ENCODE measurements at places on chromosomes 7 and 10. TPM values are rescaled to one million over a fixed set of nuclear protein-coding genes. Genes with fewer than 3 reads are reported as not detected.

DNA sequence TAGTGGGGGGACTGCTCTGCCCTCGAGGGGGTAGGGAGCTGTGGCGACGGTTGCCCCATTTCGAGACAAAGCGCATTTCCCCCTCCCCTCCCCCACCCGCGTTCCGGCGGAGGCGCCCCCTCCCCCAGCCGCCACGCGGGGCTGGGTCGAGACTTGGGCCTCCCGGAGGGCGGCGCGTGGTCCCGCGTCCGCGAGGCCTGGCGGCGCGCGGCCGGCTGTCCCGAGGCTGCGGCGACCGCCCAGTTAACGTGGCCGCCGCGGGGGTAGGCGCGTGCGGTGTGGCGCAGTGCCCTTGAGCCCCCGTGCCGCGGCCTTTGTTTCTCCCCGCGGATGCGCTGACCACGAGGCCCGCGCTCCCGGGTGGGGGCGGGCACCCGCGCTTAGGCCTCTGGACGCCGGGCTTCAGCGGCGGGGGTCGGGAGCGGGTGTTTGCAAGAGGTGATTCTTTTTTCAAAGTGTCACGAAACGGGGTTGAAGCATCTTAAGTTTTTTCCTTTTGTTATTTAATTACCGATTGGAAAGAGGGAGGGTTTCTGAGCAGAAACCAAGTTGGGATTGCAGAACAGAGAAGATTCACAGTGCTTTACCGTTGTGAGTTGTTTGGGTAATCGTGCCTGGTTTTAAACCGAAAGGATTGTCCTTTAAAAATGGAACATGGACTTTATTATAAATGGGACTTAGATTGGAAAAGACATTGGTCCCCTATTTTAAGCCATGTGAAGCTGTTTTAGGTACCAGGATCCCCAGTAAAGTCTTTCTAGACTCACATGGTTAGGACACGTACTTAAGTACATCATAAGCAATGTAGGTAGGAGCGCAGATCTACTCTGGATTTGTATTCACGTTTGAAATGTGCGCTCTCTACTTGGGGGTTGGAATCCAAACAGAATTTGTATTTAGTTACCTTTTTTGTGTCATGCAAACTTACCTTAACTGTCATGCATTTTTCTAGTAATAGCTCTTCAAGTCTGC, 760 bp downstream of the CBX3 start:
- peak overlapping the region; percentile 91 for H3K4me3 ChIP-seq
- peak; percentile 92 for DNase-seq
- peak overlapping the region; percentile 100 for H3K27ac ChIP-seq
- peaks cover 49% of the 10 kb centered on the region for H3K4me1 ChIP-seq

GRCh38 chr10:75009426-75009825, 102.0 kb upstream of the SAMD8 start:
- H3K4me1 ChIP-seq, result peaks cover 73% of the 10 kb centered on the region
- no peak overlapping the region for H3K27ac ChIP-seq
- H3K4me3 ChIP-seq, result no peak overlapping the region
- no peak for DNase-seq
- H3K27me3 ChIP-seq, result no peaks in the 10 kb centered on the region

DNA sequence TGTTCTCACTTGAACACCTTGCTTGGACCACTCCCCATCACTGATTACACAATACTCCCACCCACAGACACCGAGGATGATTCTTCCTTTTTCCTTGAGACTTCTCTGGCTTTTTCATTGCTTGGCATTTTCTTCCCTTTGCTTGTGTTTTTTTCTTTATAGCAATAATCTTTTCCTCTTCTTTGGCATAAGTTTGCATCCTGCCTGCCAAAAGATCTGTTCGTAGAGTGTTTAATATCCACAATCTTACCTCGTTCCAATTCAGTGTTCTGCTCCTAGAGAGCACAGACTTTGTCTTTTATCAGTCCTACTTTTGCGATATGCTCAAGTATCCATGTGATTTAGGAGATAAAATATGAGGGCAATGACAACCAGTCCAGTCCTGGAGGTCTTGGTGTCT, 303.3 kb upstream of the CDC14C start:
- H3K36me3 ChIP-seq, result no peaks in the 10 kb centered on the region
- H3K4me1 ChIP-seq, result no peaks in the 10 kb centered on the region
- no peaks in the 10 kb centered on the region for H3K27me3 ChIP-seq

- H3K36me3 ChIP-seq, result no peaks in the 10 kb centered on the region
- H3K27ac ChIP-seq, result no peak overlapping the region
- DNase-seq, result no peak
- no peak overlapping the region for H3K4me3 ChIP-seq
- no peaks in the 10 kb centered on the region for H3K4me1 ChIP-seq
Measured at GRCh38 chr10:75073442-75073841, 38.0 kb upstream of the SAMD8 start.

DNA sequence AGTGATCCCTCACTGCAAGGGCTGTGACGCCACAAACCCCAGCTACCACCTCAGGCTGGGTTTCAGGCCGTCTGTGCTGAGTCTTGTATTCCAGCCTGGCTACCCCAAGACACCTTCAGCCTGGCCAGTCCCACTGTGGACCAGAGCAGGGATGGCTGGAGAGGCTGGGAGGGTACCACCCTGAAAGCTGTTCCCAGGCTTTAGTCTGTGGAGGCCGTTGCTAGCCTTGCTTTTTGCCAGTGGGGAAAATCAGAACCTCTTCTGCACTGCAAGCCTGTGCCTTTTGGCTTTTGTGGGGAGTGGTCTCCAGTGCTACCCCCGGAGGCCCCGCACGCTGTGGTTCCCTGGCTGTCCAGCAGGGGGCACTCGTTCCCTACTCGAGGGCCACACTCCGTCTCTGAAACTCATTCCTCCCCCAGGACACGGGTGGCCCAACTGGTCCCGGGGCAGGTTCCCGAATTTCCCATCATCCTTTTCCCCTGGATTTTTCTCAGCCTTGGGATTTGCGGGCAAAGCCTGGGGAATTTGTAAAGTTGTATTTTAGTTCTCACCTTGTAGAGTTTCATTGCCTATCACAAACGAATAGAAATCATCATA, 128.4 kb upstream of the BTBD16 start:
- H3K36me3 ChIP-seq, result no peaks in the 10 kb centered on the region
- peaks cover 46% of the 10 kb centered on the region for H3K4me1 ChIP-seq
- H3K27me3 ChIP-seq, result peaks cover 20% of the 10 kb centered on the region
- no peak overlapping the region for H3K27ac ChIP-seq

DNA sequence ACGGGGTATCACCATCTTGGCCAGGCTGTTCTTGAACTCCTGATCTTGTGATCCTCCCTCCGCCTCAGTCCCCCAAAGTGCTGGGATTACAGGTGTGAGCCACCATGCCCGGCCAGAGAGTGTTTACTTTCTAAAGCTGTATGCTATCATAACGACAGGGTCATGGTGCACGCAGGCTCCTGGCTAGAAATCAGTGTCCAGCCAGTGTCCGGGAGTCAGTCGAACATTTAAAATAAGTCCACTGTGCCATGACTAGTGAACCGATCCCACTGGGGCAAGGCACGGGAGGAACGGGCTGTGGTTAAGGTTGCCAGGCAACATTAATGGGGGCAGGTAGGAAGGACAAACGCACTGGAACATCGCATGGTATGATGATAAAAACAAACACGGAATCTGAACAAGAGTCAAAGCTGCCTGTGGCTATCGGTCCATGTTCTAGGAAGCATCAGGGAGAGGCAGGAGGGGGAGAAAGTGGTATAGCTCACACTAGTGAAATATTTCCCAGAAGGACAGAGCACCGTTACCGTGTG, 89.0 kb upstream of the SEPHS1 start:
- DNase-seq, result no peak
- peaks cover 14% of the 10 kb centered on the region for H3K4me1 ChIP-seq
- H3K27ac ChIP-seq, result no peak overlapping the region
- no peak overlapping the region for H3K4me3 ChIP-seq
- peaks cover 3% of the 10 kb centered on the region for H3K27me3 ChIP-seq

DNA sequence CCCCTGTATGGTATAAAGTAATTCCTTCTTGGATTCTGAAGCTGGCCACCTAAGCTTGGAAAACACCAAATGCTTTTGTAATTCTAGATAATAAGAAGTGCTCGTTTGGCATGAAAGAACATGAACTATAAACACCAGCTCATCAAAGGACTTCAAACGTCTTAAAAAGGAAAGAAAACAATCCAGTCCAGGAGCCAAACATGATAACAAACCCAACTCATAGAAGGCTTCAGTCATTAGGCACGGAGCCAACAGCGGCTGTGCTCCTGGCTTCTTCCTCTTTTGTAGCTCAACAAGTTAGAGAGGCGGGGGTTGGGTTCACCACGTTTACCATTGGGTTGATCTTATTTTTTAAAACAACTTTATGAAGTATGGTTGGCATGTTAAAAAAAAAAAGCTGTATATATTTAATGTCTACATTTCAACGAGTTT, 56.4 kb upstream of the ECHDC3 start:
- H3K4me1 ChIP-seq, result peaks cover 84% of the 10 kb centered on the region
- DNase-seq, result peak; percentile 91
- no peak overlapping the region for H3K4me3 ChIP-seq
- no peaks in the 10 kb centered on the region for H3K36me3 ChIP-seq

- peak; percentile 67 for DNase-seq
- no peaks in the 10 kb centered on the region for H3K4me1 ChIP-seq
- H3K4me3 ChIP-seq, result no peak overlapping the region
- H3K36me3 ChIP-seq, result no peaks in the 10 kb centered on the region
Measured at GRCh38 chr7:157652954-157653826, 316.4 kb downstream of the DNAJB6 start.

DNA sequence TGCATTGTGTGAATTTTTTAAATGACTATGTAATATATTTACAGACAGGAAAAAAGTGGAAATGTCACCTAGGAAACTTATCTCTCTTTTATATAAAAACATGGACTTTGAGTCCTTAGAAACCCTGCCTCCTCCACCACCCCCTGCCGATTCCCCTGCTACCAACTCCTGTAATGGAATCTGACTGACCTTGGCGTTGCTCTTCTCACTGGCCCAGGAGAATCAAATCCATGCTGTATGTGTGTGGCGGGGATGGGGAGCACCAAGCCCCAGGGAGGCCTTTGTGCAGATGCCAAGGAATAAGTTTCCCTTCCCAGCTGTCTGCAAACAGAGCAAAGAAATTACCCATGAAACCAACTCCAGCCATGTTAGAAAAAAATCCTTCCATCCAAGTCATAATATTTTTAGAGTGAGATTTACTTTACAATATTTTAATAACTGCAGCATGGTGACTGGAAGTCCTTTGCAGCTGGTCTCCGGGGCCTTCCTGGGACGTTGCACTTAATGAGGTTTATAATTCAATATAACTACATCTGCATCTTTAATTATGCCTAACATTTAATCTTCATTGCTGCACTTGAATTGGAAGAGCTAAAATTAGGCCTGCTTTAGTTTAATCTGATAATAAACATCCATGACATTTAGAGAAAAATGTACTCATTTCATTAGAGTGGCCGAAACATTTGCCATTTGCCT, 111.4 kb upstream of the CACUL1 start:
- H3K27ac ChIP-seq, result no peak overlapping the region
- no peaks in the 10 kb centered on the region for H3K27me3 ChIP-seq
- no peak overlapping the region for H3K4me3 ChIP-seq
- no peaks in the 10 kb centered on the region for H3K36me3 ChIP-seq

CRHR2 gene
- total RNA-seq, result not detected

DNA sequence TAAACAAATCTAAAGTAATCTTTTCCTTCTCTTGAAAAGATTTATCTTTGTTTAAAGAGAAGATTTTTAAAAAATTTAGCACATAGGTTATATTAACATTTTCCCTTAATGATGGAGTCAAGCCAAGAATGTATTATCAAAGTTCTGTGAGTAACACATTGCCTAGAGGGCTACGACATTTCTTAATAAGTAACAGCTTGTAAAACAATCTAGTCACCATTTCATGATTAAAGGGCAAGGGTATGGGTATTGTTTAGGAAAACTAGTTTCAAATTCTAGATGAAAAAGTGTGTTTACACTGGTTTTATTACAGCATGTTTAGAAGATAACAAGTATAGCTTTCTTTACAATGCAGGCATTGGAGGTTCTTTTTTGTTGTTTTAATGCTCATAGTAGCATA, 28.6 kb upstream of the LAMB4 start:
- no peak for DNase-seq
- no peaks in the 10 kb centered on the region for H3K36me3 ChIP-seq
- no peaks in the 10 kb centered on the region for H3K27me3 ChIP-seq
- H3K27ac ChIP-seq, result no peak overlapping the region
- H3K4me3 ChIP-seq, result no peak overlapping the region
- no peaks in the 10 kb centered on the region for H3K4me1 ChIP-seq

VPS37D gene
- total RNA-seq, result 0.46 TPM

- H3K4me1 ChIP-seq, result no peaks in the 10 kb centered on the region
- no peaks in the 10 kb centered on the region for H3K27me3 ChIP-seq
- no peaks in the 10 kb centered on the region for H3K36me3 ChIP-seq
- no peak overlapping the region for H3K27ac ChIP-seq
- no peak for DNase-seq
Measured at GRCh38 chr7:66609176-66609575, 19.5 kb upstream of the KCTD7 start.

DNA sequence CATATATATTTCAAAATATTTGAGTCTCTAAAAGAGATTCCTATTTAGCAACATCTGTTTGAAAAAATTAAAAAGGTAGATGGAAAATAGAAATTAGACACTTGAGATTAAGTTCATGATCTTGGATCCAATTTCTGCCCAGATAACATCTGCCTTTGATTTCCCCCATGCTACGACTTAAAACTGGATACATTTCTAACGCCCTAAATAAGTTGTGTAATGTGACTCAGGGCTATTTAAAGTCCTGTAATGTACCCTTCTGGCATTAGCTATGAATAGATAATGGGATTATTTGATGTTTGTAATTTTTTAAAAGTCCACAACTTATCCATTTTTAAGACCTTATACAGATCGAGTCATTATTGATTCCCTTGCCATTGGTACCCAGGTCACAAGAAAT, 23.4 kb downstream of the CFAP43 start:
- no peak overlapping the region for H3K4me3 ChIP-seq
- DNase-seq, result no peak
- H3K36me3 ChIP-seq, result no peaks in the 10 kb centered on the region

Data from spleen (tissue), 13 donors.